ENCODE measurements at places on chromosomes 12 and 14.

DNA sequence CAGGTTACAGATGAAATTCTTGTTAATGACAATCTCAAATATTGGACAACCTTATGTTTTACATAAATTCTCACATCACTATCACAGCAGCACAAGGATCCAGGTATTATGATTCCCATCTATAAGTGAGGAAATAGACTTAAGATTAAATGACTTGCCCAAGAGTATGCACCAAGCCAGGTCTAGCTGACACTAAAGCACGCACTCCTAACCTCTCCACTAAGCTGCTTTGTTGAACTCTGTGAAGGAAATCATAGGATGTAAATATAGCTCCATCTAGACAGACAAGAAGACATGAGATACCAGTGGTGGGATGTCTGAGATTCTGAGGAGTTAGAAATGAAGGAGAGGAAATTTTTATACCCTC lies 87.9 kb downstream of the PHLDA1 start:
- DNase-seq, result no peak

- no peak for DNase-seq
Observed at GRCh38 chr14:50835280-50835679, 4.3 kb upstream of the NIN start.

- no peak for DNase-seq
Observed at GRCh38 chr14:55062517-55063351, 11.3 kb downstream of the MAPK1IP1L start.

DNA sequence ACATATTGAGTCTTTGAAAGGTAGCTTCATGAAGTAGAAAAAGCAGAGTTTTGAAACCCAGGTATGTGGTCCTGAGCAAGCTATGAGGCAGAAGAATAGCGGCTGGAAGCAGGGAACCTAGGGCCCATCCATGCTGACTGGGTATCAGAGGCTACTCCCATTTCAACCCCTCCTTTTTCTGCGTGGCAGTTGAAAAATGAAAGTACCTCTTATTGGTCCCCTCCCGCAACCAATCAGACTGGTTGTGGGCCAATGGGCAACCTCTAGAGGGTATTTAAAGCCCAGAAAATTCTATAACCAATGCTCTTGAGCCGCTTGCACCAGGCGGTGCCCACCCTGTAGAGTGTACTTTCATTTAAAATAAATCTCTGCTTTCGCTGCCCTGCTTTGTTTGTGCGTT lies 1.6 kb upstream of the SNRPF start:
- no peak for DNase-seq

GRCh38 chr12:116319233-116319897 lies 41.9 kb upstream of the MED13L start:
- DNase-seq, result no peak

DNA sequence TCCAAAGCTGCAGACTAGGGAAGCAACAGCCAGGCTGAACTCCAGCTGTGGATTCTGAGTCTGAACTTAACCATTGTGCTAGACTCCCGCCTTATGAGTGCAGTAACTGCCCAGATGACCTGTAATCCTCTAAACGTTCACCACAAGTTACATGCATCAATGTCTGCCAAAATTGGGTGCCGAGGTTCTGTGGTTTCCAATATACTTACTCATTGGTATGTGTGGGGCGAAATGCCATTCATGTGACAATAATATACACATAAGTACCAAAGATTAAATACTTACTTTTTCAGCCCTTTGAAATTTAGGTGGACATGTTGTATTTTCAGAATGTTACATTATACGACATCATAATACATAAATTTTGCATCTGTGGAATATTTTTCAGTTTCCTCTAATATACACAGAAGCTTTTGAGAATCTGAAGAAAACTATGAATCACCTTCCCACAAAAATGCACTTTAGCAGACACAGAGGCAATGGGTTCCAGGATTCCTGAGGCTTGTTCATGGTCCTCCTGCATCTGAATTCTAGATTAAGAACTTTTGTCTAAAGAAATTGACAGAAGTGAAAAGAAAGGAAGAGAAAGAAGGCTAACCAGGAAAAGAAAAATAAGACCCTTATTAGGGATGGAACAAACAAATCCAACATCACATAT lies 31.7 kb downstream of the GRIP1 start:
- no peak for DNase-seq

DNA sequence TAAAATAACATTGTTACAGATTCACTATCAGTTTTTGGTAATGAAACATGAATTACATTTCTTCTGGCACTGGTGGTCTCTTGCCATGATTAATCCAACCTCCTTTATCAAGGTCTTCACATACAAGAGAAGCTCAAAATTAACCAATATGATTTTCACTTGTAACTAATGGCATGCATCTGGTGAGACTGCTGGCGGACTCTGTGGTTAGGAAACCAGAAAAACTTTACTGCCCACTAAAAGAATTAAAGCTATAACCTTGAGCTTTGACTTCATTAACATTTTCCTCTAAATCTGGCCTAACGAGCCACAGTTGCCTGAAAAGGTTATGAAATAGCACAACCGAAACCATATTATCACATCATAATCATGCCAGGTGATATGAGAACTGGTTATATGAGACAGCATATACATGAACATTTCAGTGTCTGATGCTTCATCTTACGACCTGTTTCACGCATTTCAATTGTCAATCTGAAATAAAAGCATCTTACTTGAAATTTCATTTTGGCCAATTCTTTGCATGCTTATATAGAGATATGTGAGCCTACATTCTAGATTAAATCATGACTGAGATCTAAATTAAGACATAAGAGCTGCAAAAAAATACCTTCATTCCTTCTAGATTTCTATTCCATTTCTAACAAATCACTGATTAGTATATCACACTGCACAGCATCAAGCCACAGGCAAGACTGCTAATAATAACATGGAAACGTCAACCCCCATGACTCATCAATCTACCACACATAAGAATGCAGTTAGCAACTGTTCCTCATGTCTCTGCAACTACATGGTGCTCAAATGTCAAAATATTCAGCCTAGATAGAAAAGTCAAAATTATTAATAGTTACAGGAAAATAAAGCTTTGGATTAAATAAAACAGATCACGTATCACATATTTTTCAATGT lies 89.3 kb downstream of the OSBPL8 start:
- DNase-seq, result no peak

DNA sequence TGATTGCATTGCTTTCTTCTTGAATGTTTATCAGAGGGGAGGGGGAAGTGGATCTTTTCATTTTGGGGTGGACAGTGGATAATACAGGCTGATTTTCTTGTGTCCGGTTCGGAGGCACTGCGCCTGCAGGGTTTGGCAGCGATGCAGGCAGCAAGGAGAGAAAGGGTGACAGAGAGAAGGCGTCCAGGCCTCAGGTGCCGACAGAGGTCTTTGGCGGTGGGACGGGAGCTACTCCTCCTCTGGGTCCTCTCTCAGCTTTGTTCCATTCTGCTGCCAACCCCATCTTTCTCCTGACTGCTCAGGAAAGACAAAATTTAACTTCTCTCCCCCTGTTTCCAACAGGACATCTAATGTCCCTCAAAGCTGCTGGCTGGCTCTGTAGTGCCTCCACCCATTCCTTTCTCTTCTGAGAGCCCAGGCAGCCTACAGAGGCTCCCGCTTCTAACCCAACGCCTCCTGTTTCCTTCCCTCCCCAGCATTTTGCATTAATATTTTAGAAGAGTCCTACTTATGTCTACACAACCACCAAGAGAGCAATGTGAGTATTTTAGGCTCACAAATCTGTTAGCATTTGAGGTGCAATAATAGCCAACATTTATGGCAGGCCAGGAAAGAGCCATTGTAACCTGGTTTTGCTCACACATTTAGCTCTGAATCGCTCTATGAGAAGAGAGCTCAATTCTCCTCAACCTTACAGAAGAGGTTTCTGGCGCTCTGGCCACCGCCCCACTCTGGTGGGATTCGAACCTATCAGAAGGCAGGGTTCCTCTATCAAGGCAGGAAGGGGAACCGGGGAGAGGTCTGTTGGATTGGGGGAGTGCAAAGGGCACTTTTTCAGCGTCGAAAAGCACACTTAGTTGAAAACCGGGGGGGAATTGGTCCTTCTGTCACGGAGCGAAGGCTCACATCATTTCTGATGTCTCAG lies 7.1 kb upstream of the TBX5 start:
- no peak for DNase-seq

DNA sequence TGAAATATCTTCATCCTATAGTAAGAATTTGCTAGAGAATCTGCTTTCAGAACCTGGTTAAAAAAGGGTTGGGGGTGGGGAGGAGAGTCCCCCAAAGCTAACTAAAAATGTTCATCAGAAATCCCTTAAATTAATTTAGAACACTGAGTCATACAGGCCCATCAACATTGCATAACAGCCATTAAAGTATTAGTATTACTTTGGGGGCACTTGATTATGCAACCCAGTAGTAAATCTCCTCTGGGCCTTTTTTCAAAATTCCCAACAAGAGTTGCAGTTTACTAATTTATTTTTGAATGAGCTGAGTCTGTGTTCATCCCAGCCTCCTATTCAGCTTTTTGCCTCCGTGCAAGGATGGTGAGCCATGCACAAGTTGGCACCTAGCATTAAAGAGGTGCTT lies 8.8 kb upstream of the SLC24A4 start:
- DNase-seq, result no peak

Measured in amygdala (tissue), 56 donors.